ENCODE measurements at places on chromosomes 3 and 15.

- no peak for DNase-seq
Measured at GRCh38 chr3:61139686-61140085, 111.6 kb downstream of the FHIT start.

GRCh38 chr3:111285694-111286093 lies 214.1 kb downstream of the NECTIN3 start:
- no peak for DNase-seq

GRCh38 chr3:66425032-66425431 lies 75.8 kb downstream of the LRIG1 start:
- peak; percentile 54 for DNase-seq

DNA sequence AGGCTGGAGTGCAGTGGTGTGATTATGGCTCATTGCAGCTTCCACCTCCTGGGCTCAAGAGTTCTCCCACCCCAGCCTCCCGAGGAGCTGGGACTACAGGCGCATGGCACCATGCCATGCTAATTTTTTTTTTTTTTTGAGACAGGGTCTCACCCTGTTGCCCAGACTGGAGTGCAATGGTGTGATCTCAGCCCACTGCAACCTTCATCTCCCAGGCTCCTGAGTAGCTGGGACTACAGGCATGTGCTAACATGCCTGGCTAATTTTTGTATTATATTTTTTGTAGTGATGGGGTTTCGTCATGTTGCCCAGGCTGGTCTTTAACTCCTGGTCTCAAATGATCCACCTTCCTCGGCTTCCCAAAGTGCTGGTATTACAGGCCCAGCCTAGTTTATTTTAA lies 4.0 kb downstream of the TEX9 start:
- no peak for DNase-seq

GRCh38 chr3:188947401-188948280 lies 224.1 kb upstream of the TPRG1 start:
- DNase-seq: peak; percentile 100

DNA sequence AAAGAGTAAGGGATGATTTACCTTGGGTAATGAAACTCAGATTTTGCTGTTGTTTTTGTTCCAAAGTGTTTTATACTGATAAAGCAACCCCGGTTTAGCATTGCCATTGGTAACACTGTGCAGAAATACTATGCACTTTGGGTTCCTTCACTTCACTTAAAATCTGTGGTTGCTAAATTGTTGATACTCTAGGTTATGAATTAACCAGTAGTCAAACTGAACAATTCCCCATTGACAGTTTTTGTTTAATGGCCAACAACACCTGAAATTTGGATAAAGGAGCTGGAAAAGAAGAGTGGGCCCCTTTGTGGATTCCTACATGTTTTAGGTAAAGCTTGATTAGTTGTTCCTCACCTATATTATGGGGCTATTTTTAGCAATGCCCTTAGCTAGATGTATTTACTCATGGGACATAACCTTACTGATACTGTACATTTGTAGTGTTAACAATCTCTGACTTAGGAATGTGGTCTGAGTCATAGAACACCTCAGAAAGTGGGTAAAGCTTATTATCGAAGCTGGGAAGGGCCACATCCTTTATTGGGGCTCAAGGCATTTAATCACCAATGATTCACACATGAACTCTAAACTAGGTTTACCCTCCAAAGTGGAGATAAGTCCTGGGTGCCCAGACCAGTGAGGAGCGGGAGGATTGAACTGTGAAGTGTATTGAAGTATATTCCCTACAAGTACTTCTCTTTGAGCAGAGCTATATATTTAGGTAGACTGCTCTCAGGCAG lies 29.5 kb upstream of the THRB start:
- peak; percentile 14 for DNase-seq

DNA sequence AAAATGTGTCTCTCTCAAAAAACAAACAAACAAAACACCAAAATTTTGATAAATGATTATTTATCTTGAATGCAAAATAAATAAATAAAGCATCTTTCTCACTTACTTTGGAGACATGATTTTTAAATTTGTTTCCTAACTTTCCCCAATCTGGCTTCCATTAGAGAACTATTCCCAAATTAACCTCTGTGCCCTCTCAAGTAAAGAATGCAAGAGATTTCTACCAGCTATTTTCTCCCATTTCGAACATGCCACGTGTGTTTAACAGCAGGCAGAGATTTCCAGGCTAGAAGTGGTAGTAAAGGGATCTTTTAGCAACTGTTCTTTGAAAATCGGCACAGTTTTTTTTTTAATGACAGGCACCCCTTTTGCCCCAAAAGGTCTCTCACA lies 269.1 kb downstream of the SHQ1 start:
- no peak for DNase-seq

- DNase-seq: peak; percentile 69
Measured at GRCh38 chr3:105473521-105474223, 107.0 kb downstream of the ALCAM start.

- DNase-seq: peak; percentile 63
Measured at GRCh38 chr3:29686889-29687592, 406.2 kb downstream of the RBMS3 start.

DNA sequence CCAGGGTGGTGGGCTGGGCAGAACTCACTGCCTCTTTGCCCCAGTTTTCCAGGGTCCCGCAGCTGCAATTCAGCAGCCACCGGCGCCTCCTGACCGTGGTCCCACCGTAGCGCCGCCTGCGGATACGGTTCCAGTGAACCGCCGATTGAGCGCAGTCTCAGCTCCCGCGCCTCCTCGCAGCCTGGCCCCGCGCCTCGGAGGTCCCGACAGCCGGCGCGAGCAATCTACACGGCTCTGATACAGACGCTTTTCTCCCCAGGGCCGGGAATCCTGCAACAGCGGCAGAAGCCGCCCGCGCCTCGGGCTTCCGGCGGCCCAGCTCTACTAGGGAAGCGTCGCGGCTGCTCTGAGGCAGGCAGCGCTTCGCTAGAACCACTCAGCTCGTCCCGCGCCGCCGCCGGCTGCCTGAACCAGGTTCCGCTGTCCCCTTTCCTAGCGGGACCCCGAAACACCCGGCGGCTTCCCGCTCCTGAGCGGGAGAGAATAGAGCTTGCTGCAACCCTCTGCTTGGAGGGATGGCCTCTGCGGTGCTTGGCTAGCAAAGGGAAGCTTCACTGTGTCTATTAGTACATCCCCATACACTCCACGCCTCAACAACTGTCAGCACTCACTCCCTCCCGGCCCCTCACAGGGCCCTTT lies 3.1 kb downstream of the FOXL2NB start:
- peak; percentile 24 for DNase-seq

DNA sequence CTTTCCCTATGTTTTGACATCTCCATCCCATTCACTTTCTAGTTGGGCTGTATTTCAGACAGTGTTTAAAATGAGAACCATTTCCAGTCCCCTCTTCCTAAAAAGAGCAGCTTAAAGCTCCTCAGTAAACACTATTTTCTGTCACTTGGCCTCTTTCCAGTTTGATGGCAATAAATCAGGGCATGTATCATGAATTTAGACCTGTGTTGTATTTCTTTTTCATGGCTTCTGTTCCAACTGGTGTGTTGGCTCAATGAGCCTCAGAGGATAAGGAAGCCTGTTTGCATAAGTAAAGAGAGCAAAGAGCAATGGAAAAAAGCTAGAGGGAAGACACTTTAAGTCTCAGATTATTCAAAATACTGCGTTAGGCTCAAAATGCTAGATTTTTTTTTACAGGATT lies 7.2 kb downstream of the CCDC80 start:
- peak; percentile 73 for DNase-seq

- peak; percentile 65 for DNase-seq
Measured at GRCh38 chr3:134348524-134348923, 25.7 kb downstream of the AMOTL2 start.

DNA sequence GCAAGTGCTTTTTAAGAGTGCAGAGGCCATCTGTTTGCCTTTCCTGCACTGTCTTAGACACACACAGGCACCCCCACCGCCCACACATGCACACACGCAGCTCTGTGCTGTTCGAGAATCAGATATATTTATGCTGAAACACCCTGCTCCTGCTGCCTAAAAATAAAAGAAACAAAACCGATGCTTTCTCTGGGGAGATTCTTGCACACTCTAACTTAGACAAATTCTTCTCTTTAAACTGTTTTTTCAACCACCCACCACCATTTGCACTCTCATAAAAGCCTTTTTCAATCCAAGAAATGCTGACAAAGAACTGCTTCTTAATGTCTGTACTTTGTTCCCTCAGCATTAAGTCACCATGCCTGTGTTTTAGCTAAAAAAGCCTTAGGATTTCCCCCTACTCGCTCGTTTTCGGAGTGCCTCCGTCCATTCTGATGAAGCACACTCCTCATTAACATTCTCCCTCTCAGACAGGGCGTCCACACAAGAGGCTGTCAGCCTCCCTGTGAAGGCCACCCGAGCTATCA lies 26.2 kb downstream of the SLC12A8 start:
- peak; percentile 51 for DNase-seq

Measured in fibroblast of mammary gland (primary cell).